ENCODE measurements at places on chromosomes 11 and 22.

DNA sequence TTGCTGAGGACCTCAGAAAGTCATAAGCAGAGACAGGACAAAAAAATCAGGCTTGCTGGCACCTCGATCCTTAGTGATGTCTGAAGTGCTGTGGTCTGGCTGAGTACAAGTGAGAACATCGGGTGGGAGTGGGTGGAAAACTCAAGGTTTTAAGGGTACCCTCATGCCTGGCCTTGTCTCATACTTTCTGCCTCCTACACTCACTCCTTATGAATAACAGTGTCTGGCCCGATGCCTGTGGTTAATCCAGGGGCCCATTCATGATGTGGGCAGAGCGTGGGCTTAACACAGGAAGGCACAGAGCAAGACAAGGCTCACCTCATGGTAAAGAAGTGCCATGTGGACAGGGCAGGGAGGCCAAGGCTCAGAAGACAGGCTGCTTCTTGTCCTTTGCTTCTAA lies 11.0 kb upstream of the UCP3 start:
- DNase-seq, result no peak

DNA sequence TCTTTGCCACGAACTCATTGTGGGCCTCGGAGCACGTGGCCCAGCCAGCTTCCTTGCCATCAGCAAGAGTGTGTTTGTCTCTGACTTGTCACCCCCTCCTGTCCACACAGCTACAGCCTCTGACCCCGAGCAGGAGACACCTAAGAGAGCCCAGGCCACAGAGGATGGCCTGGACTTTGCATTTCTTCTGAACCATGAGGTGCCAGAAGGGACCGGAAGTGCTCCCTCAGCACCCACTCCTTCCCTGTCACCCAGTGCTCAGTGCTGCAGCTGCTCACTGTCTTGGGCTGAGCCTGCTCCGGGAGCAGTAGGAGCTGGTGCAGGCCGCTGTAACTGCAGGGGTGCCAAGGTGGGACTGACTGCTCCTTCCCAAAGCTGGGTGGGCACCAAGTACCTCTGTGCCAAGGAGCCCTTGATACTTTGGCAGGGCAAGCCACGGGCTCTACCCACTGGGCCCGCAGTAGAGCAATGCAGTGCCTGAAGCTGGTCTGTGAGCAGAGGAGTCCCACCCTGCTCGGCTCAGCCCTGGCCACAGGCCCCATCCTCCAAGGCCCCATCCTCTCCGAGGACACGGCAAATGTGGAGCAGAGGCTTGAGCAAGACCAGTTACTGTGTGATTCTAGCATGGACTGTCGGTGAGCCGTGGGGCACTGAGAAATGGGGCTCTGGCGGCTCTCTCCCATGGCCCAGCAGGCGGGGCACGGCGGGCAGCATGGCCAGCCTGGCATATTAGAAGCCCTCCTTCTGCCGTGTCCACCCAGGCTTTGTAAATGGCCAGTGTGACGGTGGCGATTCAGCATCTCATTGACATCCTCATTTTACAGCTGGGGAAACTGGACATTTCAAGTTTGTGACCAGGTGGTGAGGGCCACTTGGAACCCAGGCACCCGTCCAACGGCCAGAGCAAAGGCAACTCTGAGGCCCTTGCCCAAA lies 6.3 kb downstream of the GRK2 start:
- no peak for DNase-seq

DNA sequence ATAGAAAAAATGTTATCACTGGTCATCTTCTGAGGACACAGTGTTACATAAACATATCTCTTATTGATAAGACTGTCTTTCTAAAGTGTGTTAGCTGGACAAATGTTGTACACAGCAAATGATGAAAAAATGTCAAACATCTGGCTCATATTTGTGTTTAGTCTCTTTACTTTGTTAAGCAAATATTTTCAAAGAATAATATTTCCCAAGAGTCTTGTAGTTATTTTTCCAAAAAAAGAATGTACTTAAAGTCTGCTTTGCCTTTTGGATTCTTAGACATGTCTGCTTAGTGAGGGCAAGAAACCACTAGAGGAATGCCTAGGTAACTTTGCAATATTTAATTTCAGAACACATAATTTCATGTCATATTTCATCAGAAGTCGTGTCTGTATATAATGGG lies 23.9 kb upstream of the CCDC179 start:
- no peak for DNase-seq

- DNase-seq, result no peak
These were observed 68.1 kb downstream of the CSTPP1 start for GRCh38 chr11:47004595-47005033.

DNA sequence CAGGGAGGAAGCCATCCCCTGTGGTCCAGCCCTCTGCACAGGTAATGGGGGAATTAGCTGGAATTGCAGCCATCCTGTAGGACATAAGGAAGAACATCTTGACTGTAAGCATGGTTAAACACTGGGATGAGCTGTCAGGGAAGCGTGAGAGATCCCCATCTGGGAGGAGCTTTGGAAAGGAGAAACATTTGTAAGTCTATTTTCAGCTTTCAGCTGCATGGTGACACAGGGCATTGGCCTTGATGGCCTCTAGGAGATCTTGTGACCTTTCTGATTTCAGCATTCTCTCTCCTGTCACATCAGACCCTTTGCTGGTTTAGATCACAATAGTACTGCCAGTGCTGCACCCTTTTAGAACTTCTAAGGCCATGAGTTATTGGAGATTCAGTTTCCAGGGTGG lies 47.1 kb downstream of the BCR start:
- no peak for DNase-seq

Measured in cortex of kidney (tissue), 1 donor.